Glutamatergic neuron (in vitro differentiated cells): ENCODE measurements at places on chromosomes 4 and X.

DNA sequence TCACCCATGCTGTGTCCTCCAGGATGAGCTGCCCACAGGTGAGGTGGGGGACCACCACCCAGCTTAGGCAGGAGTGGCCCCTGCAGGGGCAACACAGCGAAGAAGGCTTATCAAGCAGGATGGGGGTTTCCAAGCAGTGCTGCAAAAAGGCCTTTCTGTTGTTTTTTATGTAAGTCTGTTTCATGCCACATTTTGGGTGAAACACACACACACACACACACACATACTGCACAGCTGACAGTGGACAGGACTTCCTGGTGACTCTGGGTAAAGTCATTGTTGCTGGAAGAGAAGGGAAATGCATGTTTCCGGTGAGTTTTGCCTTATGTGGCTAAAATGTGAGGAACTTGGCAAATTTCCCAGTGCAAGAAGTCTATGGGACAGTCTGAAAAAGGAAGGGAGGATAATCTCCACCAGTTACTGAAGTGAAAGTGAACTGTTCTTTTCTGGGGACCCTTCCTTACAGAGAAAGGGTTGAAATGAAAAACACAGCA is 119.2 kb downstream of the IRF2 start:
- no peak for DNase-seq

DNA sequence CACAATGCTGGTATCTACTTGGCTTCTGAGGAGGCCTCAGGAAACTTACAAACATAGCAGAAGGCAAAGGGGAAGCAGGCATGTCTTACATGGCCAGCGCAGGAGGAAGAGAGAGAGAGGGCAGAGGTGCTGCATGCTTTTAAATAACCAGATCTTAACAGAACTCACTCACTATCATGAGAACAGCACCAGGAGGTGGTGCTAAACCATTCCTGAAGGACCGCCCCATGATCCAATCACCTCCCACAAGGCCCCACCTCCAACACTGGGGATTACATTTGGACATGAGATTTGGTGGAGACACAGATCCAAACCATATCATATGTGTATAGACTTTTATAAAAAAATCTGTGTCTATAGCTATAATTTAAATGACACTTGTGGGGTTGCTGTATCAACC is 48.6 kb upstream of the ERVMER34-1 start:
- DNase-seq: no peak

DNA sequence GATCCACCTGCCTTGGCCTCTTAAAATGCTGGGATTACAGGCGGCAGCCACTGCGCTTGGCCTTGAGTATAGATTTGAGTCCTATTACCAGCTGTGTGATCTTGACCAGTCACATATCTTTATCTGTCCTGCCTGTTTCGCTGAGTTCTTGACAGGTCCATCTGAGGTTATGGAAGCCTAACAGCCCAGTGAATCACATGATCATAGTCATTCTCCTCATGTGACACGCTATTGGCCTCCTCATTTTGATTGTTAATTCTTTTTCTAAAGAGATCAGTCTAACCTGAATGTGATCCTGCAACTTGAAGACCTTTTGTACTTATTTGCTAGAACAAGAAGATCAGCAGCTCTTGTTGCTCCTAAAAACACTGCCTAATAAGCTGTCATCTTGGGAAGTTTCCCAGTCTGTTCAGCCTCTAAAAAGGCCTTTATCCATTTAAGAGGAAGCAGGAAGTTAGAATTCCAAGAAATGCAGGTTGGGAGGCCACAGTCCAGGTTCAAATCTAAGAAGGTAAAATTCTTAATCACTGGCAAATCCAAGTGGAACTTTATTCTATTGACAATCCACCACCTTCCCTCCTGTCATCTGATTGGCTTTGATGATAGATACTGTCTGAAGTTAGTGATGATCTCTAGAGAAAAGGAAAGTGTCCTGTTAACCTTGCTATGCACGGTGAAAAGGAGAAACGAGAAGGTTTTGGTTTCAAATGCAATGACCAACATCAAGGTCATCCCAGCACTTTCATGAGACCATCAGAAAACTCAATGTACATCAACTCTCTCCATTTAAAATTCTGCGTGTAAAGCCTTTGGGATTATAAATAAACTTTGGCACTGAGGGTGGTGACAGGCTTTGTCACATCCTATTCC is 86.9 kb downstream of the CHRNA9 start:
- DNase-seq: no peak

DNA sequence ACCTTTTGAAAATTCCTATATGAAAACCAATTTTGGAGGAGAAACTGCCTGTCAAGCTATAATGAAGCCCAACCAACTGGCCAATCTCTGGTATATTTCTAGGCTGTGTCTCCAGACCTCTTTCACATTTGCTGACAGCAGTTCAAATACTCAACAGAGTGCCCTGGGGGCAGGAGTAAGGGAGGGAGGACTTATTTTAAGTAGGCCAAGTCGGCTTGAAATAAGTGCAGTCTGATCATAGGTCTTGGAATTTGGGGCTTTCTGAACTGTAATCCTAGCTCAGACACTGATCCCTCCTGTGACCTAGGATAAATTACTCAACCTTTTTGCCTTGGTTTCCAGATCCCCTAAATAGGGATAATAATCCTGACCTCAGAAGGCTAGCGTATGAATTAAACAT is 59.4 kb upstream of the SLC7A11 start:
- DNase-seq: no peak

DNA sequence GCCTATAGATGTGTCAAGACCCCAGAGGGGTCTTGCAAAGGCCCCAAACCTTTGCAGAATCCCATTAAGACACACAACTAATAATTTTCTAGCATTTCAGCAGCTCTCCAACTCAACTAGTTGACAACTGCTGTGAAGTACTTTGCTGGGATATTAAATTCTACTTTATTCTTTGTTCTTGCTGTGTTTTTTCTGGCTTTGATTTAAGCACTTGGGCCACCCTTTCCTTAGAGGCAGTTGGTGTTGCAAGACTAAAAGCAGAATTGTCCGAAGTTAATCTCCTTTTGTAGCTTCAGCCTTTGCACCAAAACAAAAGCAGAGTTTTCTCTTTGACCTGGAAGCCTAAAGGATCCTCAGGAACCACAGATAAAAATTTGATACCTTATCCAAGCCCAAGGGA is 353.1 kb upstream of the CLNK start:
- DNase-seq: no peak

DNA sequence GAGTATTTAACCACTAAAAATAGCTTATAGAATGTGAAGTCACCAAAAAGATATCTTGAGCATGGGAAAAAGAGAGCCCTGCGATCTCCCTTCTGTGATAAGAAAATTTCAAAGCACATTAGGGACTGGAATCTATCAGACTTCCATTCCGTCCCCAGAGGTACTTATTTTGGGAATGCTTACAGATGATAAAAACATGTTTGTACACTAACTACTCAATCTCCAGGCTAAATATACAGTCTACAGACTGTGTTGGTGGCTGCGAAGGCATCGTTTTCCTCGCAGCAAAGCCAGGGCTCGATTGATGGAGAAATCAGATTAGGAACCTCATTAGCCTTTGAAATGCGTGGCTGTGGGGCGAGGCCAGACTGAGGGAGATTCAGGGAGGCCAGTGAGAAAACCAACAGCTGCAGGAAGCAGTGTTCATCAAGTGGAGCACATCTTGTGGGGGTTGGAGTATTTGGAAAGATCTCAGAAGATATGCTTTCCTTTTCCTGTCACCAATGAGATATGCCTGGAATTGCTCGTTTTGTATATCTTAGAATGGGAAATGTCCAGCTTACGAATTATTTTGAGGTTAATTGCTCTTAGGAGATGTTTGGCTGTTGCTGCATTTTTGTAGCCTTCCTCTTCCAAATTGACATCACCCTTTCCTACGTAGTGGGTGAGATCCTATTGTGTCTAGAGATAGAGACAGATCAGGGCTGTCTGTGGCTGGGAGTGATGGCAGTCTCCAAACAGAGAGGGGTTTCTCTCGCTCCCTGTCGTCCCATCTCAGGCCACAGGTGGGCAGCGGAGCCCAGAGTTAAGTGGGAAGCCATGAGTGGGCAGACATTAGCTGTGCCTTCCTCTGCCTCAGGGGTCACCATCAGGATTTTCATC is 224.9 kb upstream of the FAT1 start:
- DNase-seq: peak; percentile 71

DNA sequence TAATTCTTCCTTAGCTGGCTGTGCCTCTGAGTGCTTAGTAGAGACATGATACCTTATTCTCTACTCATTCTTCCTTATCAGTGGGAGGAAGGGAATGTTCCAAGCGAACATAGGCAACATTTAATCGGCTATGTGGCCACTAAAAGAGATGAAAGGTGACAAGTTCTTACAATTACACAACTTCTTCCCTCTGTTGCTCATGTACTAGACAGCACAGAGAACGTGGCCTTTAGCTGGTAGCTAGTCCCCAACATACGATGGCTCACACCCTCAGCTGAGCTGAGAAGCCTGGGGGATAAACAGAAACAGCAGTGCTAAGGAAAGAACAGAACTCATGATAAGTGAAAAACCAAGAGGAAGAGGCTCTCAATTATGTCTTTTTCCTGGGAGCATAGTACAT is 52.2 kb downstream of the APOO start:
- no peak for DNase-seq

DNA sequence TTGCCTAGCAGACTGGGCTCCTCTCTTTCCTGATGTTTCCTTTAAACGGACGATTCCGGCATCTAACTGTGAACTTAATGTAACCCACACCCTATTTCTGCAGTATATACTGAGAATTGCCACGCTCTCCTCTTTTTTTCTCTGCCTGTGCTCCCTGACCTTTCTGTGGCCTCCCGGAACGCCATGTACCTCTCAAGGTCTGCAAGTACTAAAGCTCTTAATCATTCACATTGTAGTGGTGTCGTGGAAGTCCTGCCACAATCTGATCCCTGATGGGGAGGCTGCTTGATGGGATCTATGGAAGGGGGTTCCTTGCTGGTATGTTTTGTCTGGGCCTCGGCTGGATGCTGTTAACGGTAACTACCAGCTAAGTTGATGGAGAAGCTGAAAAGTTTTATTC is 302.9 kb upstream of the EPHA5 start:
- no peak for DNase-seq

DNA sequence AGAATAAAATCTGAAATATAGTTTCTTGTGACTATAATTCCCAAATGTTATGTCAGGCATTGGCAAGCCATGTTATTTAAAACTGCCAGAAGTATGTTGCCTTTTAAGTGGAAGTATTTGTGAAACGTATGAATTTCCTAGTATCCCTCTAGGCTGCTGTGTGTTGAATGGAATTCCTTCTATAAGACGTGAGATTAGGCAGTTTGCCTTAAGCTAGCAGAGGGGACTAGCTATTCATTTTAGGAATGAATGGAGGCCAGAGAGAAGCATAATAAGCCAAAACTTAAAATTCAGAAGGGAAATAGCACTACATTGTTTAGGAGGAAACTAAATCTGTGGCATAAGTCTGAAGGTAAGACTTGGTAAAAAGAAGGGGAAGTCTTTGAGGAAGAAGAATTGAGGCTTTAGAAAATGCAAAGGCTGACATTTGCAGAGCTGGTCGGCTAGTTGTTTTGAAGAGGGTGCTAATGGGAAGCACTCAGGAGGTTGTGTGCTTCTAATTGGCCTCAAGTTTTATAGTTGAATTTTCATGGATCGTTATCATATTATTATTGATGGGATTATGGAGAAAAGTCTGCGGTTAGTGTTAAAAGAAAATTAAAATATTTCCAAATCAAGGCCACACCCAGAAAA is 57.1 kb downstream of the TMEM131L start:
- DNase-seq: no peak

DNA sequence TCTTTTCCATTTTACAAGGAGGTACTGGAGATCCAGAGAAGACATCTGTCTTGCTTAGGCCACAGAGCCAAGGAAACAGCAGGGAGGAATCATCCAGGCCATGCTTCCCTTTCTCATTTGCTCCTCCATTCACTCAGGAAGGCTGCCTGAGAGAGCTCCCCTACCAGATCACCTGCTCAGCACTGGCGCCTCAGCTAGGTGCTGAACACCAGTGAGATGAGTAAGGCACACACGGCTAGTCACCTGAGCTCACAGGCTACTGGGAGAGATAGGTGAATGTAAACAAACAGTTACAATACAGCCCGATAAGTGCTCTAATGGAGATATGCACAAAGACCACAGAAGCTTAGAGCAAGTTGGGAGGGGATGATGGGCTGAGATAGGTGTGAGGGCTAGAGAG is 149.8 kb upstream of the ARHGEF9 start:
- DNase-seq: no peak

- no peak for DNase-seq
These were observed 98.9 kb downstream of the KLHL8 start for GRCh38 chr4:87121341-87122065.

- DNase-seq: peak; percentile 95
These were observed 205.3 kb downstream of the TENM3 start for GRCh38 chr4:182448281-182449151.

- DNase-seq: no peak
These were observed 15.7 kb upstream of the BANK1 start for GRCh38 chr4:101774807-101775206.

- DNase-seq: no peak
These were observed 5.4 kb downstream of the ALPK1 start for GRCh38 chr4:112302320-112303274.

DNA sequence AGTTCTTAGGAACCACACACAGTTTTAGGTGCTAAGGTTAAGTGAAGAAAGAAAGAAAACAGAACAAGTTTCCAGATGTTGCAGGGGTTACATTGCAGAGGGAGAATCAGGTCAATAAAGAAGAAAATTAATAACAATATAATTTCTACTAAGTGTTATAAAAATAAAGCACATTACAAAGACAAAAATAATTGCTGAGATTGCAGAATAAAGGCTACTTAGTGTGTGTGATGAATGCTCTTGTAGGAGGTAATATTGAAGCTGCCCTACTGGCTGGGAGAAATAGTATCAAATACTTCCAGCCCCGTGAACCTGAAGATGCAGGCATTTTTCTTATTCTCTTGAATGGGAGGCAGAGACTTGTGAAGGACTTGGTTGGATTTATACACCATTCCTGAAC is 33.2 kb upstream of the FAM9A start:
- DNase-seq: no peak

- no peak for DNase-seq
These were observed 40.1 kb upstream of the RPA4 start for GRCh38 chrX:96843566-96843965.

- DNase-seq: no peak
These were observed 326.8 kb downstream of the TRIML1 start for GRCh38 chr4:188466001-188466400.

DNA sequence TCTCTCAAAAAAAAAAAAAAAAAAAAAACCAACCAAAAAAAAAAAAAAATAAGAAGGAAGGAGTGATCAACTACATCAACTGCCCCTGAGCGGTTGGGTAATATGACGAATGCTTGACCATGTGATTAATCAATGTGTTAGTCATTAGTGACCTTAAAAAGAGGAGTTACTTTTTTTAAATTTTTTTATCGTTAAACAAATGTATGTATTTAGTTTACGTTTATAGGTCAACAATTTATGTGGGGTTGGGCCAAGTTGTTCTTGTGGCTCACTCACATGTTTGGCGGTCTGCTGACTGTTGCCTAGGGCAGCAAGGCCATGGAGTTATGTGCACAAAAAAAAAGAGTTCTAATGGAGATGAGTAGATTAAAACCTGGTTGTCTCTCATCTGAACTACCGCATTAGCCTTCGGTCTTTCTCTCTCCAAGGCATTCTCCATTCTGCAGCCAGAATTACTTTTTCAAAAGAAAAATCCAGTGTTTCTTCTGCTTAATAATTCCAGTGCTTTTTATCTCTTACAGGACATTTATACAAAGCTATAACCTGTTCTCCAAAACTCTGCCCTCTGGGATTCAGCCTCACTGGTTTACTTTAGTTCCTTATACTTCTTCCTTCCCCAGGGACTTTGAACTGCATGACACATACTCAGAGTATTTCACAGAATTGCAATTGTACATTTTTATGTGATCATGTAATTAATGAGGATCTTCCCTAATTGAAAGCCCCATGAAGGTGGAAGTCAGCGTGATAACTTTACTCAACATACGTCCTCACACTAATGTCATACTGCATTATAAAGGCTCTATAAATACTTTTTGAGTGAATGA is 505.5 kb downstream of the ANKRD50 start:
- no peak for DNase-seq
